Omental fat pad (tissue), 4 donors: ENCODE measurements at places on chromosomes 4 and X.

GRCh38 chr4:7371210-7371941, 63.4 kb downstream of the PSAPL1 start:
- DNase-seq, result no peak

GRCh38 chr4:19486400-19486799, 765.3 kb upstream of the SLIT2 start:
- no peak for DNase-seq

- no peak for DNase-seq
Measured at GRCh38 chrX:39576041-39576872, 521.5 kb downstream of the BCOR start.

DNA sequence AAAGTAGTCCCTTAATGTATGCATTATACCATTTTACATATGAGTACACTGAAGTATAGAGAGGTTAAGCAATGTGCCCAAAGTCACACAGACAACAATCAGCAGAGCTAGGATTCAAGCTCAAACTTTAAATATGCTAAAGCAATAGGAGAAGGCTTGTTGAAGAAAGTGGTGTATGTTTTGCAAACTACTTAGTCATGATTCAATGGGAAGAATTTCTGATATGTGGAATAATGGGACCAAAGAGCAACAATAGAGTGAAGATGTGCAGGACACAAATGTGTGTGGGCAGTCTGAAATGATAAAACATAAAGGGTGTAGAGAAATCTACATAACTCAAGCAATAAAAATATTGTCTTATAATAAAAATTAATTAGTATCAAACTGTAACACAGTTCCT, 109.0 kb upstream of the ARSJ start:
- DNase-seq, result no peak

DNA sequence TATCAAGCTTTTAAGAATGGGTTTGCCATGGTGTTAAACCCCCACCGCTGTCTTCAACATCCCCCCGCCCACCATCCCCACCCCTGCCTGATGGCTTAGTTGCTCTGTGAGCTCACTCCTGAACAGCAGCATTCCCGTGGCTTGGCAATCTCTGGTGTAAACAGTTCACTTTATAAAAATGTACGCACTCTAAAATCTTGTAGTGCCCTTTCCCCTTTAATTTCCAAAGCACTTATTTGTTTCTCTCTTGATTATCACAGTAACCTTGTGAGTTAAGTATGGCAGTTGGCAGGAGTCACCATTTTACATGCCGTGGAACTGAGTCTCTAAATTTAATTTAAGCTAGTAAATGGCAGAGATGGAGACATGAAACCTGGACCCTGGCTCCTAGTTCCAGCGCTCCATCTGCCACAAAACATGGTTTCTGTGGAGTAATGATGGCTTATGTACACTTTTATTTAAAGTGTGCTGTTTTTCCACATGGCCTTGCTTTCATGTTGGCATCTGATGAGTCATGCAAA, 123.1 kb downstream of the AFF1 start:
- DNase-seq, result no peak

DNA sequence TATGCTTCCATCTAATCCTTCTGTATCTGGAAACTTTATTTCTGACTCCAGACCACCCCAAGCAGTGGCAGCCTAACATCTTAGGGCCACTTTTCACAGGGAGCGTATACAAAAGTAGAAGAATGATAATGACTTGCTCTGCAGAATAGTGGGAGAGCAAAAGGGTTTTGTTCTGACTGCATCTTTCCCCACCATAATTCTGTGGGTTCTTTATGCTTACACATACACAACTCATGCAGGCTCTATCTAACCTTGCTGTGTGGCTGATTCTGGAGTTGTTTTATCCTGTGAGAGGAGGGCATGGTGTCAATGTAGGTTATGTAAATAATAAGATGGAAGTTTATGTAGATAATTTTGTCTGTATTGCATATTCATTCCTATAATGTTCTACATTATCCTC, 42.4 kb upstream of the NDNF start:
- no peak for DNase-seq

GRCh38 chr4:76007089-76007862, at the start of gene CXCL9:
CXCL9 (minus strand) TSS chr4:76007509; CDS start chr4:76007449, 60 bp downstream.
- DNase-seq, result no peak

DNA sequence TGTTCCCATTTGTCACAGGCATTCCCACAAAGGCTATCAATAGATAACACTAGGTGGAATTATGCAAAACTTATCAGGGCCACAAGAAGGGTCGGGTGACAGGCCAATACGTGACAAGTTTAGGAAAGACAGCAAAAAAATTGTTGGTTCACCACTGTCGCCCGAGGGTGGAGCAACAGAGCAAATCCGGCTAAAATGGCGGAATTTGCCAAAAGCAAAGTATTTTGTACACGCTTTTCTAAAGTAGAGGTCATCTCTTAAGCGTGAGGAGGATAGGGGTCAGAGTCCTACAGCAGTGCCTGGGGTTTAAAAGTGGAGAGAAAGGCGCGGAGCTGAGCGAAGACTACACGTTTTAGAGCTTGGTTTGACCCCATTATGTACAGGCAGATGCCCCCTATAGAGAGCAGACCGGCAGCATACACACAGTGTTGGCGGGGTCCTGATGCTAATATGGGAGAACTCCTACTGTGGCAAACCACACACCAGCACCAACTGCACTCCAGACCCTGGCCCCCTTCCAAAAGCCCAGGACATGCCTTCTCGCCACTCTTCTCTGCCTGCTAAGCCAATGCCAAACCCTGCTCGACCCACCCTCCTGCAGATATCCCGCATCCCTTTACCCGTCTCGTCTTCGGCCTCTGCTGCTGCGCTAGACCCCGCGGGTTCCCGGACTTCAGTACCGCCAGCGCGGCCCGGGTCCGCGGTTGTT, 733 bp downstream of the CCNA2 start:
- DNase-seq, result no peak

GRCh38 chrX:100623001-100623400, 13.6 kb downstream of the TSPAN6 start:
- no peak for DNase-seq

DNA sequence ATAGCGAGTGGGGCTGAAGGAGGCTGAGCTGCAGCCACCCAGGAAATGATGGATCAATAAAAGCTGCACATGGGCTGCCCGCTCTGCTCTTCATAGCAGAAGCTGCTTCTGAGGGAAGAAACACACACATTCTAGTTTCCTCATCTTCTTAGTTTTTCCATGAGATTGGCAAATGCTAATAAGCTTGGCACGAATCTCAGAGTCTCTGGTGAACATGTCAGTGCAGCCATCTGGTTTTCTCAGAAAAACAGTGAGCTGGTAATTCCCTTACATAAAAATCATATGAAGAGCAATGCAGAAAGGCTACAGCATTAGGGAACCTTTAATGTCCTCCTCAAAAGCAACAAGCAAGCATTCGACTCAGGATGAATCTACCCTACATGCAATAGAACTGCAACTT, 69.9 kb downstream of the GATB start:
- no peak for DNase-seq
